ENCODE measurements at places on chromosomes 11 and 22.
A peak's percentile ranks its signal among the peaks of the same experiment; 100 is the strongest.

DNA sequence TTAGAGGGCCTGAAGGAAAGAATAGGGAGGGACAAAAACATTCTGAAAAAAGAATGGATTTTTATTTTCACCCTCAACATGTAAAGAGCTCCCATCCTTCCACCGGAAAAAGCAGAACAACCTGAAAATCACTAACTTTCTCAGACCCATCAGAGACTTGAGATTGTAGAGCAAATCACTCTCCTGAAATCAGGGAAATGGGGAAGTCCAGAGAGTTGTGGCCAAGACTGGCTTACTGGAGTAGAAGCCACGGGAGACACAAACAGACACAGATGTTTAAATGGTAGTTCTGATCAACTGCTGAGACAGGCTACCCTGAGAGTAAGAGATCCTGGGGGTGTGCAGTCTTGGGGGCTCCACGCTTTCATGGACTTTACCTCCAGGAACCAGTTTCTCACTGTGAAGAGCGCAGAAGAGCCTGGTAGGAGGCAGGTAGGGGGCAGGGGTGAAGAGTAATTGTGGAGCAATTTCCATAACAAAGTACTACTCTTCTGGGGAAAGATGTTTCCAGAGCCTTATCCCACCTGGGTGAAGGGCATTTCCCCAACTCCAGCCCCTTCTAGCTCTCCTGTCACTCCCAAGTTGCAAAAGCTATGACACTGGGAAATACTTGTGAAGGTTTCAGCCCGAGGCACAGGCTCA, 47.1 kb downstream of the ASCL2 start:
- no peak for DNase-seq

- no peak for DNase-seq
These were observed 59.6 kb upstream of the INCENP start for GRCh38 chr11:62064221-62064620.

- DNase-seq: no peak
These were observed 334 bp downstream of the CADM1 start for GRCh38 chr11:115503886-115504275.

- DNase-seq: peak; percentile 41
These were observed 1.2 kb downstream of the BACE1 start for GRCh38 chr11:117314840-117315239.

DNA sequence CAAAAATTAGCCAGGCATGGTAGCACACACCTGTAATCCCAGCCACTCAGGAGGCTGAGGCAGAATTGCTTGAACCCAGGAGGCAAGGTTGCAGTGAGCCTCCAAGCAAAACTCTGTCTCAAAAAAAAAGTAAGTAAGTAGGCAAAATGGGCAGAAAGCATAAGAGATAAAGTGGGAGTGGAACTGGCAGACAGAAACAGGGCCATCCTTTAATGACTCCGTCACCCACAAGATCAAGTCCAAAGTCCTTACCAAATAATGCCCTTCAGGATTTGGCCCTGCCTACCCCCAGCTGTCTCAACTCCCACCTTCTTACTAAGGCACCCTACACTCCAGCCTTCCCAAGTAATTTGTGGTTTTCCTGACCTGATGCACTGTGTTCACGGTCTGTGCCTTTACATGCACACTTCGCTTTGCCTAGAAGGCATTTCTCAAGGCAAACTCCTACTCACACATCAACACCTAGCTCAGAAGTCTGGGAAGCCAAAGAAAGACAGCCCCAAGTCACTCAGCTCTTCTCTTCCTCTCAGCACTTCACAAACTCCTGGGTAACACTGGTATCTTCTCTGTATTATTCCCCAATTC, 6.1 kb downstream of the MAPK1 start:
- no peak for DNase-seq

- DNase-seq: no peak
These were observed 31.3 kb downstream of the ATXN10 start for GRCh38 chr22:45702981-45703380.

DNA sequence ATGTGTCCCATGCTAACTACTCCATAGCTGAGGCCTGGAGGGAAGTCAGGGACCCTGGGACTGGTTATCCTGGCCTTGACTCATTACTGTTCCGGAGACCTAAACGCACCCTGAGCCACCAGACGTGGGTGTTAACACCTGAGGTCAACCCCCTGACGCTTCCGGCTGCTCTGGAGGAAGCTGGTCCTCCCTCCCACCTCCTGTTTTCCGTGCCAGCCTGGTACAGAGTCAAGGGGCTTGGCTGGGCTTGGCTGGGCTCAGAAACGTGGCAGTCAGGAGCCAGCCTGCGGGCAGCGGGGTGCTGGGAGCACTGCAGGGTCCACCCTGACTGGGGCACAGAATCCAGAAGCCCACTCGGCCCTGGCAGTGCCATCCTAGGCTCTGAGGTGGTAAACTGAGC, 2.6 kb downstream of the TMPRSS4 start:
- no peak for DNase-seq

- DNase-seq: no peak
These were observed 54.8 kb downstream of the PTPRJ start for GRCh38 chr11:48034926-48035871.

- no peak for DNase-seq
These were observed 15.9 kb downstream of the KCNQ1 start for GRCh38 chr11:2460540-2461252.

DNA sequence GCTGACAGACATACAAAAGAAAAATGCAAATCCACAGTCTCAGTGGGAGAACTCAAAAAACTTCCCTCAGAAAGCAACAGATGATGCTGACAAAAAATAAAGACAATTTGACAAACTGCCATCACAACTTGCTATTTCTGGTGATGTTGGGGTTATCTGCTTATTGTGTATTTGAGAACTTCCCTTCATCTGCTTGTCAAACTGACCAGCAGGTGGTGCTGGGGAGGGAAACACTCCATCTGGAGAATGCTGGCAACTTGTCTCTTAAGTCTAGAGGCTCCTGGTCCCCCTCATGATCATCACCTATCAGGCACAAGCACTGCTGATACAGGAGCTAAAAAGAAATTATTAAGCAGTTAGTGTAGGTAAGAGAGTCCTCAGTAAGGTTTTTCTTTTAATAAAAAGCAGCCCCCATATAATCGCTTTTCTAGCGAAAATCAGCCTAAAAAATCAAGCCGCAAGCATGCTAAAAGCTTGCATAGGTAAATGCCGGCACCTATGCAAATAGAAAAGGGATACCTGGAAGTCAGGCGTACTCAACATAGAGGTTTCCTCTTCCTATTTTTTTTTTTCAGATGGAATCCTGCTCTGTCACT, 9.8 kb upstream of the FAM111B start:
- DNase-seq: peak; percentile 69

GRCh38 chr22:25112538-25113253, 87.0 kb upstream of the CRYBB3 start:
- DNase-seq: no peak

DNA sequence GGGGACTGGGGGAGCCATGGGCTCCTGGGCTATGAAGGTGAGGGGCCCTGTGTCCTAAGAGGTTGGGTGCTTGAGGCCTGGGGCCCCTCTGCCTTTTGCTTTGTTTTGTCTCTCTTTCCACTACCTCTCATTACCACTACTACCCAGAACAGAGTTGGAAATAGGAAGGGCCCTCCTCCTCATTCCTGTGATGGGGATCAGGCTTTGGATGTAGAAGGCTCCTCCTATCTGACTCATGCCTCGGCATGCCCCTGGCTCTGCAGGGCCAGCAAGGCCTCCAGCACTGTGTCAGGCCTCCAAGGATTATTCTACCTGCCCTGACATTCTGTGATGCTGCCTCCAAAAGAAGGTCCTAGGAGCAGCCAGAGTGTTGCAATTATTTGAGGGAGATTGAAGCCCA, 766 bp downstream of the IZUMO1R start:
- DNase-seq: peak; percentile 62

DNA sequence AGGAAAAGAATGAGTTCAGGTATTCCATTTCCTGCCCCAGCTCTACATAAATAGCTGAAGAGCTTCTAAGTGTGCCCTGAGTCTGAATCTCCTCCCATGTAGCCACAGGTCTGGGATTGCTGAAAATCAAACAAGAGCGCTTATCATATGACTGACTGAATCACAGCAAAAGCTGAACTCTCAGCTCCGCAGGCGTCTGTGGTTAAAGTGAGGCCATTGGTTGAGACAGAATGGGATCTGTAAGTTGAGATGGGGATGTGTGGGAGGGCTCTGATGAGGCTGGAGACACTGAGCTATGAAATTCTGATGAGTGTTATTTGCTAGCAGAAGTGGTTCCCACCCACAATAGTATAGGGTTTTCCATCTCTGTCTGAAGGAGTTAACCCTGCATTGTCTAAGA, 637.0 kb downstream of the OPCML start:
- no peak for DNase-seq

DNA sequence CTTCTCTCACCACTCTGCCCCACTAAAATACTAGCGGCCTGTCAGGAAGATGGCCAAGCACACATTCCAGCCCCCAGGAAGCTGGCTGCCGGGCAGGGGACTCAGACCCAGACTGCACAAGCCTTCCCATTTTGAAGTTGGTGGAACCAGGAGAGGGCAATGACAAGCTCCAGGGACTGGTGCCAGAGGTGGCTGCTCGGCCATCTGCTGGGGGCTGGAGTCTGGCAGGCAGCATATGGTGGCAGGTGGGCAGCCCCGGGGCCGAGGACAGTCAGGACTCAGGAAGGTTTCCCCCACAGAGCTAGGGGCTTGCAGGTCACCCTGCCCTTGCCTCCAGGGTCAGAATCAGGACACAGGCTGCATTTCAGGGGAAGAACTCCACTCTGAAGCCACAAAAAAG, 22.6 kb downstream of the KCNJ5 start:
- no peak for DNase-seq

DNA sequence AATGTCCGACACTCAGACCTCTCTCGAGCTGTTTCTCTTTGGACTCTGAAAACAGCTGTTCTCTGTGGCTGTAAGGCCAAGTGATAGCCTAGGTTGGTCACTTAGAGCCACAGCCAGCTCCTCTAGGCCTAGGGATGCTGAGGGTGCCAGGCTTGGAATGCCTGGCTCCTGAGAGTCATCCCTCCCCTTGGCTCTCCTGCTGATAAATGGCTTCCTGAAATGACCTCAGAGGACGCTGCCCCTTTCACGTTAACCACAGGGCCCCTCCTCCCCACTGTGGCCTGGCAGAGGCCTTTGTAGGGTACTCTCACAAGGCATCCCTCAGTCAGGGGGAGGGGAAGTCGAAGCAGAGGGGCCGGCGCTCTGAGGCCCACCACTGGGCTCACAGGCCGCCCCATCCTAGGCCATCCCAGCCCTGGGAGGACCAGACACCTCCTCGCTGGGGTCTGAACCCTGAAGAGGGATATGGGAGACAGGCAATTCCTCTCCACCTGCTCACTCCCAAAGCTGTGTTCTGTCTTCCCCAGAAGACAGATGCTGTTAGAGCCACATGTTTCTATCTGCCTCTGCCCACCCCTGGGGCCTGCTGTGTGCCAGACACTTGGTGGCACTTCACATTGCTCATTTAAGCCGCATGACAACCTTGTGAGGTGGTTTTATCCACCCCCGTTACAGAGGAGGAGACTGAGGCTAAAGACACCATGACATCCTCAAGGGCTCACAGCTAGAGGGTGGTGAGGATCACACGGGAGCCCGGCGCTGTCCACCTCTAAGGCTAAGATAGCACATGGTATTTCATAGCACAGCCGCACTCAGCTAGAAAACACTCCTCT, 50.9 kb downstream of the ARFGAP3 start:
- no peak for DNase-seq

GRCh38 chr11:66155387-66156073, 85.5 kb downstream of the PACS1 start:
- DNase-seq: no peak

DNA sequence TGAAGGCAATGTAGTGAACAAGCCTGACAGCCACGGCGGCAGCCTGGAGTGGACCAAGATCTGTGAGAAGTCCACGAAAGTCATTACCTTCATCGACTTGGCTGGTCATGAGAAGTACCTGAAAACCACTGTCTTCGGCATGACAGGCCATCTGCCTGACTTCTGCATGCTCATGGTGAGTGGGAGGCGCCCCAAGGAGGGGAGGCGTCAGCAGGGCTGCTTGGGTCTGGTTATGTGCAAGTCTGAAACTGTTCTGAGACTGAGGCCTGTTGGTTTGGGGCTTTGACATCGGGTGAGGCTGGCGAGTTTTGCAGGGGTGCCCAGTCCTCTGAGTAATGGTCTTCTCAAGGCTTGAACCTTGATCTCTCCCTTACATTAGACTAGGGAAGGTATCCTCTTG, 11.1 kb downstream of the GTPBP1 start:
- no peak for DNase-seq

DNA sequence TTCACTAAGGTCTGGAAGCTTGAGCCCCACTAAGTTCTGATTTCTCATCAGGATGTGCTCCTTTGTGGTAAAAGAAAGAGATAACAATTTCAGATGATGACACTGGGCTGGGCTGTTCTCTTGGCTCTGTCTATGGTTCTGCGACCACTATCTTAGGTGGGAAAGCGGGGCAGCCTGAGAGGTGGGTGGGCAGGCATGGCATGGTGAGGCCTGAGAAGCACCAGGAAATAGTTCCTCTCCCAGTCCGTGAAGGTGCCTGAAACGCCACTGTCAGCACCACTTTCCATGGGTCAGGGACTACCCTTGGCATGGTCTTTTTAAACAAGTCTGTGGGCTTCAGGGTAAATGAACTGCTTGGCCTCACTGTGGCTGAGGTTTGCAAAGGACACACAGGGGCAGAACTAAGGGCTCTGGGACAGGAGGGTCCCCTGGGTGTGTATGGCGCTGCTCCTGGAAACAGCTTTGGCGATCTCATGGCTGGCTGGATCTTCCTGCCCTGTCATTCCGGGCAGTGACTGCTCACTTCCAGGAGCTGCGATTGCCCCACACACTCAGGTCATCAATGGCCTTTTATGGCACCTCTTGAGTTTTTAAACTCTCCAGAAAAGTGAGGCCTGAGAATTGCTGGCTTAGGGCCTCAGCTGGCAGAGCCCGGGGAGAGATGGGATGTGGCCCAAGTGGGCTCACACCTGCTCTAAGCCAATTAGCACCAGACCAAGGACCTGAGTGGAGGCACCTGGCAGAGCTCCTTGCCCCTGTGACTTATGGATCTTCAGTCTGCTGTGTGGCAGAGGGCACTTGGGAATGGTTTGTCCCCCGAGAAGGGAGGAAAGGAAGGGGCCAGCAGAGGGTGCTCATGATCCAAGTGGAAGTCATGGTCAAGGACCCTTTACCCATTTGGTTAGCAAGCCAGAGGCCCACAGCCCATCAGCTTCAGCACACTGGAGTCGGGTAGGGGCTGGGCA, 55.6 kb upstream of the LYVE1 start:
- DNase-seq: peak; percentile 44

- DNase-seq: peak; percentile 10
These were observed 445.6 kb downstream of the NTM start for GRCh38 chr11:131816051-131816450.

- no peak for DNase-seq
These were observed 61.9 kb upstream of the CSNK2A3 start for GRCh38 chr11:11414996-11415395.

GRCh38 chr11:2077061-2077802, 62.0 kb downstream of the IGF2 start:
- DNase-seq: peak; percentile 79
